Stimulated activated CD8-positive, alpha-beta memory T cell treated with anti-CD3 and anti-CD28 coated beads, Interleukin-2, amount 100 ng/mL, for 1 hour (primary cell): ENCODE measurements at places on chromosomes 3 and 15.

GRCh38 chr3:160601288-160601687 lies 35.9 kb upstream of the KPNA4 start:
- DNase-seq, result no peak

GRCh38 chr3:127914584-127914983 lies 448 bp upstream of the KBTBD12 start:
- no peak for DNase-seq

DNA sequence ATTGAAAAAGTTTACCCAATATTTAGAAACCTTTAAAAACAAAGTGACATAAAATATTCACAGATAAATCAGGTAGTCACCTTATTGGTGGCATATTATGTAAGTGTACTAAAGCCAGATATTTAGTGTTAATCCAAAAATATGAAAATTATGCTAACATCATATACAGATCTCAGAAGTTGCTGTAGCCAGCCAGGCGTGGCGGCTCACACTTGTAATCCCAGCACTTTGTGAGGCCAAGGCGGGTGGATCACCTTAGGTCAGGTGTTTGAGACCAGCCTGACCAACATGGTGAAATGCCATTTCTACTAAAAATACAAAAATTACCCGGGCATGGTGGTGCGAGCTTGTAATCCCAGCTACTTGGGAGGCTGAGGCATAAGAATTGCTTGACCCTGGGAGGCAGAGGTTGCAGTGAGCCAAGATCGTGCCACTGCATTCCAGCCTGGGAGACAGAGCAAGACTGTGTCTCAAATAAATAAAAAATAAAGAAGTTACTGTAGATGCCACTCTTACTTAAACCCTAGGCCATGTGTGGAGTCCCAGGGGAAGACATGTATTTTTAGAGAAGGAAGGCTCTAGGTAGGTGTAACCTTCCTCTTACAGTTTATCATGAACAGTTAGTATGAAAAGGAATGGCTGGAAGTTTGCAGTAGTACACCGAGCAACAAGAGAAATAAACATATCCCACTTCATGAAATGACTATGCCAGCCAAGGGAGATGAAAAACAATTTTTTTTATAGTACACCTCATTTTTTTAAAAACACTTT lies 9.6 kb downstream of the SETD5 start:
- no peak for DNase-seq

DNA sequence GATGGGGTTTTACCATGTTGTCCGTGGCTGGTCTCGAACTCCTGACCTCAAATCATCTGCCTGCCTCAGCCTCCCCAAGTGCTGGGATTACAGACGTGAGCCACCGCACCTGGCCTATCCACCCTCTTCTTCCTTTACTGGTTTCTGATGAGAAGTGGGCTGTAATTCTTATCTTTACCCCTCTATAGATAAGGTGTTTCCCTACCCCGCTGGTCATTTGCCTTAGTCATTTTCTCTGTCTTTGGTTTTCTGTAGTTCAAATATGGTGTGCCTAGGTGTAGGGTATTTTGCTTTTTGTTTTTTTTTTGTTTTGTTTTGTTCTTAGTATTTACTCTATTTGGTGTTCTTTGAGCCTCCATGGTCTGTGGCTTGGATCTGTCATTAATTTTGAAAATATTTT lies 41.3 kb downstream of the APBA2 start:
- no peak for DNase-seq

DNA sequence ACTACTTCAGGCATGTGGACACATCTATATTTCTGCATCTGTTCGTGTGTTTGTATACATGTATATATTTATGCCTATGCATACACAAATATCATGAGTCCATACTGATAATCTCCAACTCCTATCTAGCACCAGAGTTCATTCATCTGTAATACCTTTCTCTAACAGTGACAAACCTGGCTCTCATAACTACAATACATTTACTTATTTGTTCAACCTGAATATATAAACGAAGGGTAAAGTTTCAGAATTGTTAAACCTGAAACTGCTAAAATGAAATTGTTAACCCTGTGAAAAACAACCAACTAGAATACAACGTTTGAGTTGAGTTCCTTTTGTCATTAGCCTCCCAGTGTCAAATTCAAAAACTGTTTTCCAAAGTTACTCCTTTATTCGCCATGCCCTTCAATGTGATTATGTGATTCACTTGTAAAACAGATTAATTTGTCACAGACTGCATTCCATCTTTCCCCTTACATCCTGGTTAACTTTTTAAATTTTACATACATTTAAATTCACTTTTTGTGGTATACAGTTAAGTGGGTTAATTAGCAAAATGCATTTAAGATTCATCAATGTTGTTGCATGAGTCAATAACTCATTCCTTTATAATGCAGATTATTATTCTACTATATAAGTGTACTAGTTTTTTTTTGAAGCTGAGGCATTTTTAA lies 58.5 kb downstream of the PIK3R4 start:
- DNase-seq, result no peak

DNA sequence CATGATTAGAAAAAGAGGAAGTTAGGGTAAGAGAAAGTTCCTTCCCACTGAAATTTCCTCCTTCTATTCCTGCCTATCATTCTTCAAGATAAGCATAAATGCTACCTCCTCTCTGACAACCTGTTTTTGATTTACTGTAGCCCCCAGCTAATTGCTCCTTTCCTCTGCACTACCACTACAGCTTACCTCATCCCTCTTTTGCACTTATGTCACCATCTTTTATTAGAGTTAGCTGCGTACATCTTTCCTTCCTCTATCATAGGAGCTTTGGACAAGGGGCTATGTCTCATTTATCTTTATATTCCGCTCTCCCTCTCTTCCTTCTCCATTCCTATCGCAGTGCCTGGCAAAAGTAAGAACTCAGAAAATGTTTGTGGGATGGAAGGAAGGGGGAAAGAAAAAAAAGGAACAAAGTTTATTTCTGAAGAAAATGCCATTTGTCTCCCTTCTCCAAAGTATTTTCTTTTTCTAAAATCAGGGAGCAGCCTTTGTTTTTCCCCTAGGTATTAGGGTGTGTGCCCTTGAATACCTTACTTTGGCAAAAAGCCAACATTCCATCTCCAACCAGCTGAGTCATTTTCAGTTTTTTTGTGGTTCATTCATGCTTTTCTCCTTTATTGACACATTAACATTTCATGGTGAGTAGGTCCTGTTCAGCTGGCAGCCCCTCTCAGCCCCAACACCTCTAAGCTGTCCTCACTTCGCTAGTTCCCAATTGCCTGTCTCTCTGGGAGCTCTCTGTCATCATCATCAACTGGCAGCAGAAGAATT lies 87.6 kb upstream of the SOX2 start:
- DNase-seq, result no peak

DNA sequence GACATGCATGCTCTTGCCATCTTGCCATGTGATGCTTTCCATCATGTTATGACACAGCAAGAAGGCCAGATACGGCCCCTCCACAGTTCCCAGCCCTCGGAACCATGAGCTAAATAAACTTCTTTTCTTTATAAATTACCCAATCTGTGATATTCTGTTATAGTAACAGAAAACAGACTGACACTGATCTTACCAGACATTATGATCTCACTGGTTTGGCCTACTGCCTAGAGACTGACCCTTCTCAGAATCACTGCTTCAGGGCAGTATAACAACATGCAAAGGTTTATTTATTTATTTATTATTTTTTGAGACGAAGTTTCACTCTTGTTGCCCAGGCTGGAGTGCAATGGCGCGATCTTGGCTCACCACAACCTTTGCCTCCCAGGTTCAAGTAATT lies 14.0 kb downstream of the ZNF619 start:
- DNase-seq, result no peak

DNA sequence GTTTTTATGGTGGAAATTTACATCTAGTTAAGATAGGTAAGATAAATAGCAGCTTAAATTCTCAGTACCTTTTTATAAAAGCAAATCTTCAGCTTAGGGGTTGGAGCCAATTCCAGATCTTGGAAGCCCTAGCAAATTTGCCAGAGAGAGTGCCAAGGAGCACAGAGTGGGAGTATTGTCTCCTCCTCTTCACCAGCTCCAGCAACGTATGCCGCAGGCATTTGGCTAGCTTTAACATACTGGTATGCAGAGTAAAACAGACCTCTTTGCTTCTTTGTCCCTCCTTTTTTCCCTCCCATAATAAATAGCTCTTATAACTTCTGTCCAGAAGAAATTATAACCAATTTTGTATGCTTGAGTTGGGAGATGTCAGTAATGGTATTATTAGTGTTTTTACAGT lies 140.4 kb downstream of the DIPK2A start:
- DNase-seq, result no peak

GRCh38 chr3:9916734-9917680 lies at the start of gene IL17RC:
Gene IL17RC (plus strand): TSS chr3:9917098. CDS start chr3:9917316, 218 bp downstream.
- DNase-seq, result no peak

GRCh38 chr15:38335116-38335515 lies 82.5 kb downstream of the SPRED1 start:
- no peak for DNase-seq

DNA sequence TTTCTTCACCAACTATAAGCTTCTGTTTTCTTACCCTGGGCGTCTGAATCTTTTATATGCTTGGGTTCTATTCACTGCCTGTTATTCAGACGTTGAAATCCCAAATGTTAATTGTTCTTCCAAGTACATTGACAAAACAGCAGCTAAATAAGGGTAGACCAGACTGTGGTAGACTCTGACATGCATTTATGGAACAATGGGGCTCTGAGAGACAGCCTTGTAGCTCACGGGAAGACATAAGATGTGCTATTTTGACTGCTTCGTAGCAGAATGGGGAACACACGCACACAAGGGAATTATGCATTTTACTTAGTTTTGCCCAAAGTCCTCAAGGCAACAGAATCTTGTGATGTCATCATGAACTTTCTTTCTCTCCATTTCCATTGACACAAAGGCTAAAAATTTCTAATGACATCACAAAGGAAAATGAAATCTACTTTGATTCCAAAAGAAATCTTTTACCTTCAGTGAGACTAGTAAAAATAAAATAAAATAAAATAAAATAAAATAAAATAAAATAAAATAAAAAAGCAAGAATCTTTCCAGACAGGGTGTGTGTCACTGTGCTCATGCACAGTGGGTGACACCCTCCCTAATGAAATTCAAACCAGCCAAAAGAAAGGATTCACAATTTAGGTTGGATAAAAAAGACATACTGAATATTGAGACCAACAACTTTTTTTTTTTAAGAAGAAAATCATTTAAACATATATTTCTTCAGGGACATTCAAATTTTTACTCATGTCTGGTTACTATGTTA lies 346.6 kb downstream of the ZBTB20 start:
- no peak for DNase-seq

DNA sequence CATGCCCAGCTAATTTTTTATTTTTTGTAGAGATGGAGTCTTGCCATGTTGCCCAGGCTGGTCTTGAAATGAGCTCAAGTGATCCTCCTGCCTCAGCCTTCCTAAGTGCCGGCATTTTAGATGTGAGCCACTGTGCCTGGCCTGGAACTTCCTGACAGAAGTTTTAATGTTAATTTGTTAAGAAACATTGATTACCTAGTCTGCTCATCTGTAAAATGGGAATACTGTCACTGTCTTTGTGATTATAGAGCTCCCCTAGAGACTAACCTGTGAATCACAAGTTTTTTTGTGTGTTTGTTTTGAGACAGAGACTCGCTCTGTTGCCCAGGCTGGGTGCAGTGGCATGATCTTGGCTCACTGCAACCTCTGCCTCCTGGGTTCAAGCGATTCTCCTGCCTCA lies 4.3 kb upstream of the EIF3J start:
- DNase-seq, result no peak

GRCh38 chr3:160210341-160210740 lies 14.9 kb upstream of the C3orf80 start:
- no peak for DNase-seq

DNA sequence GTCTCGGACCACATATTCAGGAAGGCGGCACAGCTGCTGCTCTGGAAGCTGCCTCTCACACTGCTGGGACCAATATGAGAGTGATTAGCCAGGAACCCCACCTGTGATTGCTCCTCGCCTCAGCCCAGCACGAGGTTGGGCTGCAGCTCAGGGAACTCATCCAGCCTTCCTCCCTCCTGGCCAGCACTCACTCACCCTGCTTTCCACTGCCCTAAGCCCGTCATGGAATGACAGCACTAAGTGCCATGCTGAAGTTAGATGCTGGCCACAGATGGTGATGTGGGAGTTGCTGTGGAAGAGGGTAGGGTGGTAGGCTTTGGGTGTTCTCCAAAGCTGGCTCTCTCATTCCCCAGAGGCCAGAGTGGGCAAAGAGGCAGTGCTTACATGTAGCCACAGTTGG lies 7.3 kb downstream of the MST1R start:
- DNase-seq, result no peak

GRCh38 chr3:141234283-141234682 lies 2.7 kb downstream of the PXYLP1 start:
- no peak for DNase-seq

DNA sequence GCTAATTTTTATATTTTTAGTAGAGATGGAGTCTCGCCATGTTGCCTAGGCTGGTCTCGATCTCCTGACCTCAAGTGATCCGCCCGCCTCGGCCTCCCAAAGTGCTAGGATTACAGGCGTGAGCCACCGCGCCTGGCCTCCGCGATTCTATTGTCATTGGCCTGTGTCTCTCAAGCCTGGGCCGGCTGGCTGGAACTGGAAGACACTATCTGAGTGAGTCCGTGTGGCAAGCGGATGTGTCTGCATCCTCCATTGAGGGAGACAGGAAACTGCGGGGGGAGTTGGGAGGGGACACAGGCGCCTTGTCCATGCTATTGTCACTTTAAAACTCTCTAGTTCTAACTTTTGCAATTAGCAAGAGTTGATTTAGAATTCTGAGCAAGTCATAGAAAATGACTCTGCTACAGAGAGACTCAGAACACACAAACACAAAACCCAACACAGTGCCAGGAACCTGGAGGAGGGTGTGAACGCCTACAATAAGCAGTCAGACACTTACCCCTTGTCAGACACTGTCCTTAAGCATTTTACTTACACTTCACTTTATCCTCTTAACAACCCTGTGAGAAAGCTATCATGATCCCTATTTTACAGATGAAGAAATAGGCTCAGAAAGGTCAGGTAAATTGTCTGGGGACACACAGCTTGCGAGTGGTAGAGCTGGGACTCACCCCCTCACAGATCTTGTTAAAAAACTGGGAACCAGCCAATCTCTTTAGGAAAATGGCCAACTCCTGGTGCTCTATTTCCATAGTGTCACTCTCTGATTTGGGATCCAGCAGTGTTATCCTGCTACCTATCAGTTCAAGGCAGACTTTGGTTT lies 38.7 kb downstream of the ANP32A start:
- DNase-seq, result no peak

DNA sequence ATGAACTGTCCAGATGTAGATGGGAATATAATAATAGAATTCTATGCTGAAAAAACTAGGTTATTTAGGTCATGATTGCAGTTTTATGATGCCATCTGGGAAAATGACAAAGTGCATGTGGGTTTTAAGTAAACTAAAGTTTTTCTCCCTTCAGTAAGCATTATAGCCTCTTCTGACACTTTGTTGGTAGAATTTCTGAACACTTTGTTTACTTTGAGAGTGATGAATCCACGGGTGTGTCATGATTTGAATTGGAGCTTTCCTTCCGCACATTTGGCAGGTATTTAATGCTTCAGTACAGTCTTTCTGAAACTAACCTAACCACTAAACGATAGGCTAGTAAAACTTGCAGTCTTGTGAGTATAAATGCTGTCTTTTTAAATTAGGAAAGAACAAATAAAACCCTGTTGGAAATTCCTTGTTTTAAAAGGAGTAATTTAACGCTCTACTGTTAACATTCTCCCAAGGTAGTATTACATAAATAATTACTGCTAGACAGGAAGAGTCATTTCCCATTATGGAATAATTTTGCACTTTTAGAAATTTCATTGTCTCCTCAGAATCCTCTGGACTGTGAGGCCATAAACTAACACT lies 7.0 kb downstream of the FILIP1L start:
- no peak for DNase-seq

GRCh38 chr15:89899295-89899945 lies 5.6 kb upstream of the AP3S2 start:
- DNase-seq, result no peak
